ENCODE measurements at places on chromosomes 16 and 17. TPM values are rescaled to one million over a fixed set of nuclear protein-coding genes. Genes with fewer than 3 reads are reported as not detected.

Gene TEN1
- 26.6 TPM for total RNA-seq

Gene DHRS7C
- total RNA-seq, result not detected

Gene CRYBA1
- not detected for total RNA-seq

Gene C16orf74
- total RNA-seq, result 17.1 TPM

Gene P2RX5
- total RNA-seq, result 21.9 TPM

Gene SLFN14
- total RNA-seq, result not detected

Gene TNFRSF17
- total RNA-seq, result not detected

Gene WNT9B
- total RNA-seq, result not detected
